ENCODE measurements at places on chromosomes 13 and 19.
A peak's percentile ranks its signal among the peaks of the same experiment; 100 is the strongest.

DNA sequence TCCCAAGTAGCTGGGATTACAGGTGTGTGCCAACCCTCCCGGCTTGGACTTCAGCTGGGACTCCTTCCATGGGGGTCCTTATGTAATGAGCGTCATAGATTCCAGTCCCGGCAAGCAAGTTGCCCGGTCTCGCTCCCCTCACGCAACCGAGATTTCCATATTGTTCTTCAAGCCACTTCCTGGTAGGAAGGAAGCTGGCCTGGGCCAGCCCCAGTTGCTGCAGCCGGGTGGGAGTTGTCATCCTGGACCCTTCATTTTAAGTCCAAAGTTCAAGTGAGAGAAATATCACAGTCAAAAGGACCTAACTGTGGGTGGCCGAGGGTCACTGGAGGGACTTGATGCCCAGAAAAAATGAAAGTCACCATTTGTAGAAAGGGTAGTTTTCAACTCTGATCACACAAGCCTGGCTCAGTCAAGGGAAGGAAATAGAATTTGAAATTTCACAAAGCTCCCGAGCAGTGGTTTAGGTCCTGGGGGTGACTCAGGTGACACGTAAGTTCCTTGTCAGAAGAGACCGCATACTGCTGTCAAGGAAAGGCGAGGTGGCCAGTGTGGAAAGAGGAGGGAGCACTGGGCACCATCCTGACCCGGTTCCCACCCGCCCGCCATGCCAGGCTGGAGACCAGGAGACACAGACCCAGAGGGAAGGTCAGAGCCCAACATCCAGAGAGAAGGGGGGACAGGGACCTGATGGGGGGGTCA is 5.3 kb downstream of the FGF21 start:
- DNase-seq = no peak

- no peak for DNase-seq
Measured at GRCh38 chr19:15587663-15588062, 27.4 kb upstream of the CYP4F8 start.

DNA sequence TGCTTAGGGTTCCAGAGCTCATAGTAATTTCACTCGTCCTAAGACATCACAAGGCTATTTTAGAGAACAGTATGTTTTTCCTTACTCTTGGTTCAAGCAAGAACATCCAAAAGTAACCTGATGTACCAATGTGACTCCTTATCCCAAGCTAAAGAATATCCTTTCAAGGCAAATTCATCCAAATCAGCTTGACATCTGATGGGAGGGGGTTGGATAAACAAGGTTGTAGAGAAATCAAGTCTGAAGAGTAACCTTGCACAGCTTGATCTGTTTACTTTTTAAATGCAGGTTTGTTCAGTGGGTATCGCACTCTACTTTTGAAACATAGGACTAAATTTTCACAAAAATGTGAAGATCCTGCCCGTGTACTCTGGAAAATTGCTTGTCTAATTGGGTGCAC is 201.2 kb downstream of the GGACT start:
- no peak for DNase-seq

- no peak for DNase-seq
Measured at GRCh38 chr13:36736119-36736726, 62.4 kb downstream of the SERTM1 start.

DNA sequence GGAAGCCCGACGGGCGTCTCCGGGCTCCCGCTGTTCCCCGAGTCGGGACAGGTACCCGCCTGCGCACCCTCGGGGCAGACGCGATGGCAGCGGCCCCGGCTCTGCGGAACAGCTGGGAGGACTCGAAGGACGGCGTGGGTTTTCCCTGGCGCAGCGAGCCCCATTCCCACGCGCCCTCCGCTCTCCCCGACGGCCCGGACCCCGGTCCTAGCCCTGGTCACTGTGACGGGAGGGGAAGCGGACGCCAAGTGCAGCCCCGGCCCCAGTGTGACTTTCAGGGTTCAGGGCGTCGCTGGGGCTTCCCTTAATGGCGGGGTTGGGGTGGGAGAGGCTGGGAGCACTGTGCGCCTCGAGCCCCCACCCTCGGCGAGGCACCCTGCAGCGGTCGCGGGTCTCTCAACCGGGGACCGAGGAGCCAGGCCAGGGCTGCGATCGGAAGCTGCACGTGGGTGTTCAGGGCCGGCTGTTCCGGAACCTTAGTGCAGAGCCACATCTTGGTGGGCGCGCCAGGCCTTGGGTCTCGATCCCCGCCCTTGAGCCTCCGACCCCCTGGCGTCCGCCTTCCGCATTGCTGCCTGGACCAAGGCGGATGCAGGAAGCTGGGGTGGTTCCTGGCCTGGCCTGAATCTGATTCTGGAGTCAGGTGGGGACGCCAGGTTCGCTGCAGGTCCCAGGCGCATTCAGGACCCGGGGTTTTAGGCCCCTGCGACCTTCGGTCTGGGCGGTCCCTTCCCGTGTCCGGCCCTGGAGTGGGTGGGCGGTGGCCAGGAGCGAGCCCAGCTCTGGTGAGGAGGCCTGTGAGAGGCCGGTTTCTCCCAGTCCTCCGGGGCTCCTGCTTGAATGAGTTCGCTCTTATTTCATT is 3.5 kb downstream of the LGALS7B start:
- peak; percentile 17 for DNase-seq

DNA sequence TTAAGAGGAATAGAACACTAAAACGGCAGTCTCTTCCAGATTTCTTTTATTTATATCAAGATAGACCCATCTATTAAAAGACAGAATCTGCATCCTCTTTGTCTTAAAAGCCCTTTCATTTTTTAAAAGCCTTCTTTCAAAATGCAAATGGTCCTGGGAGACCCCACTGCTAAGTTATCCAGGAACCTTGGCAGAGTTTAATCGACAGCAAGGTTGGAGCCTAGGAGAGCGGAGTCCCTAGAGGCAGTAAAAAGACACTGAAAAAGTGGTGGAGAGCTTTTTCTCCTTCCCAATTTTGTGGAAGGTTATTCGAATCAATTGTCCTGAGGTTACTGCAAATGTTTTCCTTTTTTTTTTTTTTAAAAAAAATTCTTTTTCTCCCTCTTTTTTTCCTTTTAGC is 294.7 kb downstream of the NALCN start:
- DNase-seq = no peak

DNA sequence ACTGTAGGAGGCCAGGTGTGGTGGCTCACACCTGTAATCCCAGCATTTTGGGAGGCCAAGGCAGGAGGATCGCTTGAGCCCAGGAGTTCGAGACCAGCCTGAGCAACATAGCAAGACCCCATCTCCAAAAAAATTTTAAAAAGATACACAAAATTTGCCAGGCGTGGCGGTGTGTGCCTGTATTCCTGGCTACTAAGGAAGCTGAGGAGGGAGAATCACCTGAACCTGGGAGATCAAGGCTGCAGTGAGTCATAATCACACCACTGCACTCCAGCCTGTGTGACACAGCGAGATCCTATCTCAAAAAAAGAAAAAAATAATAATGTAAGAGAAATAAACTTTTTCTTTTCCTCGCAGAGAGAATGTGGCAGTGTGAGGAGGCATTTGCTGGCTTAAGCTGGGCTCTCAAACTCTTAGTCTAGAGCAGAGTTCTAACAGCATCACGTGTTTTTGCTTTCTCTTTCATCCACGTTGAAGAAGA is 21.1 kb downstream of the FAM187B start:
- DNase-seq = peak; percentile 36

DNA sequence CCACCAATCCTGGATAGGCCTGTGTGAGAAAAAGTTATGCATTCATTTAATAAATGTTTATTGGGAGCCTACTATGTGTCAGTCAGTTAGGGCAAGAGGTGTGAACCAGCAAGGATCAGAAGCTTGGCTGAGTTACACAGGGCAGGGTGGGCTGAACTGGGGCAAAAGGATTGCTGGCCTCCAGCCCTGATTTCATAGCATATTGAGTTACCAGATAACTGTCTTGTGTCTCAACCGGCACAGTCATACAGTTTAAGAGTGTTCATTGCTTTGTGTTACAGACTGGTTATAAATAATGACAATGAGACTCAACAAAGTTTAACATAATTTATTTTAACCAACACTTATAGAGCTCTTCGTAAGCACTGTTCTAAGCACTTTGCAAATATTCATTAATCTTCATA is 253.8 kb downstream of the DLEU7 start:
- no peak for DNase-seq

- DNase-seq = no peak
Measured at GRCh38 chr19:57816652-57817051, 1.9 kb upstream of the ZNF552 start.

DNA sequence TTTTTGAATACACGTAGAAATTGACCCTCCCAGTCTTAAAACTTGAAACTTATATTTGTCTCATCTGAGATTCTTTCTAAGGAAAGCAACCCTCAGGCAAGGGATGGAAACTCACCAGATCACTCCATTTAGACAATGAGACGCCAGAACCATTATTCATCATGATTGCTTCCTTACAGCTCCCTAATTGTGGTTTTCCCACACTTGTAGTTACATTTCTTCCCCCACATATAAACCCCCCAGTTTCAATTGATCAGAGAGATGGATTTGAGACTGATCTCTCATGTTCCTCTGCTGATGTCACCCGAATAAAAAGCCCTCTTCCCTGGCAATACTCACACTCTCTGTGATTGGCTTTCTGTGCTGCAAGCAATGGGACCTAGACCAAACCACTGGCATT is 197.9 kb upstream of the STARD13 start:
- DNase-seq = no peak
